HS-27A (cell line): ENCODE measurements at places on chromosomes 16 and 17.

- DNase-seq: no peak
Measured at GRCh38 chr17:79242393-79242792, 167.8 kb downstream of the ENGASE start.

DNA sequence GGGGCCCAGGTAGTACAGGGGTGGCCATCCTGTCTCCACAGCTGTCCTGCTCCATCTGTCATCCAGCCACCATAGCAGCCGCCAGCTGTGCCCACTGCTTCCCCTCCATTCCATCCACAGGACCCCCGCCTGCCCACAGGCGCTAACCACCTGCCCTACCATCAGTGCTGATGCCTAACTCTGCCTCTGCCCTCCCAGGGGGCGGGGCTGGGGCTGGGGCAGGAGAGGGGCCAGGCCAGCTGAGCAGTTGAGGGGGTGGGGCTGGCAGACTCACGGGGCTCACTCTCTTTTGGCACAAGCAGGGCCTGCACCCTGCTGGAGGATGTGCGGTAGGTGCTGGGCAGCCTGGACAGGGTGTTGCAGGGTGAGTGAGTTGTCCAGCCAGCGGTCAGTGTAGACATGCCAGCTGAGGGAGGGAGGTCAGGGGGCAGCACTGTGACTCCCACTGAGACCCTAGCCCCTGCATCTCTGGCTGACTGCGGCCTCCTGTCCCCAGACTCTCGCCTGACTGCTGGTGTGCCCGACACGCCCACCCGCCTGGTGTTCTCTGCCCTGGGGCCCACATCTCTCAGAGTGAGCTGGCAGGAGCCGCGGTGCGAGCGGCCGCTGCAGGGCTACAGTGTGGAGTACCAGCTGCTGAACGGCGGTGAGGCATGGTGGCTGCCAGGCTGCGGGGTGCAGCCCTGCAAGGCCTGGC is 9.6 kb downstream of the GALK1 start:
- no peak for DNase-seq

DNA sequence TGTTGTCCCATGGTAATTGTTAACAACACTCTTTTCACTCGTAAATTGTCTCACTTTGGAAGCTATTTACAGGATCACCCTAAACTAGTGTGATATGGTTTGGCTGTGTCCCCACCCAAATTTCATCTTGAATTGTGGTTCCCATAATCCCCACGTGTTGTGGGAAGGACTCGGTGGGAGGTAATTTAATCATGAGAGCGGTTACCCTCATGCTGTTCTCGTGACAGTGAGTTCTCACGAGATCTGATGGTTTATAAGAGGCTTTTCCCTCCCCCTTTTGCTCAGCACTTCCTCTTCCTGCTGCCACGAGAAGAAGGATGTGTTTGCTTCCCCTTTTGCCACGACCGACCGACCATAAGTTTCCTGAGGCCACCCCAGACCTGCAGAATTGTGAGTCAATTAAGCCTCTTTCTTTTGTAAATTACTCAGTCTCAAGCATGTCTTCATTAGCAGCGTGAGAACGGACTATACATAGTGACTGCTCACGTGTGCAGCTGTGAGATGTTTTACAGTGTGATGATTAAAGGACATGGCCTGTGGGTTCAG is 34.4 kb downstream of the DNAH3 start:
- no peak for DNase-seq

DNA sequence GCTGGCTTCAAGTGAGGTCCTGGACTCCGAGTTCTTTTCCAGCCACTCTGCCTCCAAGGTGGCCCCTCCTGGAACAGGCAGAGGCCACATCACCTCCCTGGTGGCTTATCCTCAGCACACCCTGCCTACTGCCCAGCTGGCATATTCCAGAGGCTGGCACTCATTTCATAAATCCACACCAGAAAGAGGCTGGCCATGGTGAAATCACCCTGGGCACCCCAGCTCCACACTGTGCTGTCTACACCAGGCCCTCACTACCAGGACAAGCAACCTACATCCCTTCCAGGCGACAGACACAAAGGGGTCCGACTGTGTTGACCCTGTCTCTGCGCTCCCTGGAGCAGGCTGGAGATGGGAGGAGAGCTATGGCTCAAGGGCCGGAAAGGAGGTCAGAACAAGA is 100.2 kb downstream of the C16orf78 start:
- no peak for DNase-seq

GRCh38 chr17:6548578-6549330 is 7.6 kb downstream of the PITPNM3 start:
- DNase-seq: no peak

DNA sequence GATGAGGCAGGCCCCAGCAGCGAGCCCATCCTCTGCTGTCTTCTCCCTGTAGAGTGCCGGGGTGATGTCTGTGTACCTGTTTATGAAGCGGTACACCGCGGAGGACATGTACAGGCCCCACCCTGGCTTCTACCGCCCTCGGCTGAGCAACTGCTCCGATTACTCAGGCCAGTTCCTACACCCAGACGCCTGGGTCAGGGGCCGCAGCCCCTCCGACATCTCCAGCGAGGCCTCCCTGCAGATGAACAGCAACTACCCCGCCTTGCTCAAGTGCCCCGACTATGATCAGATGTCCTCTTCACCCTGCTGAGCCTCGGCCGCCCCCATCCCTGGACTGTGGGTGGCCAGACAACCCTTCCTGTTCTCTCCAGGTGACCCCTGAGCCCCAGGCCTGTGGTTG is 50.0 kb downstream of the CACNG5 start:
- no peak for DNase-seq

DNA sequence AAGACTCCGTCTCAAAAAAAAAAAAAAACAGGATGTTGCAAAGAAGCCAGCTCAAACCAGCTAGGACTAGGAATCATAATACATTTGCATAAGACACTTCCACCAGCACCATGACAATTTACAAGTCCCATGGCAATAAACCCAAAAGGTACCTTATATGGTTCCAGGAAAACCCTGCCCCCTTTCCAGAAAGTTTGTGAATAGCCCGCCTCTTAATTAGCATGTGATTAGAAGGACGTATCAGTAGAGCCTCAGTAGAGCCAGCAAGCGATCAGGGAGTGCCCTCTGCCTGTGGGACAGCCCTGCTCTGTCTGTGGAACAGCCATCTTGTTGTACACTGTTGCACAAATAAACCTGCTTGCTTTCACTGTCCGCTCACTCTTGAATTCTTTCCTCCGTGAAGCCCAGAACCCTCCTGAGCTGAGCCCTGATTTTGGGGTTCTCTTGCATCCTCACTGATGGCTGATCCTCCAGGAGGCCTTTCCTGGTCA is 14.0 kb downstream of the NUPR1 start:
- DNase-seq: no peak

DNA sequence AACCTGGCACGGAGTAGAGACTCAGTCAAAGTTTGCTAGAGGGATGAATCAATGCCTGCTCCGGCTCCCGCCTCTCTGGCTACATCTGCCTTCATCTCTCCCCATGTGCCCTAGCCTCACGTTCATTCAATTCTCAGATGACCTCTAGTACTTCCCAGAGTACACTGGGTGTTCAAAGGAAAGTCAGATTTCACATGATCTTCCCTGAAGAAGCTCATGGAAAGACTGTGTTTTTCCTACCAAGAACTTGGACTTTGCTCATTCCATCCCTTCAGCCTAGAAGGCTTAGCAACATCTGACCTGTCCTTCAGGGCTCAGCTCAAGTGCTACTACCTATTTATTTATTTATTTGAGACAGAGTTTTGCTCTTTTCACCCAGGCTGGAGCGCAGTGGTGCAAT is 11.1 kb upstream of the TNK1 start:
- no peak for DNase-seq

GRCh38 chr17:59607061-59607460 is 12.6 kb upstream of the CLTC start:
- DNase-seq: no peak

GRCh38 chr17:6061290-6061689 is 8.9 kb upstream of the WSCD1 start:
- no peak for DNase-seq

DNA sequence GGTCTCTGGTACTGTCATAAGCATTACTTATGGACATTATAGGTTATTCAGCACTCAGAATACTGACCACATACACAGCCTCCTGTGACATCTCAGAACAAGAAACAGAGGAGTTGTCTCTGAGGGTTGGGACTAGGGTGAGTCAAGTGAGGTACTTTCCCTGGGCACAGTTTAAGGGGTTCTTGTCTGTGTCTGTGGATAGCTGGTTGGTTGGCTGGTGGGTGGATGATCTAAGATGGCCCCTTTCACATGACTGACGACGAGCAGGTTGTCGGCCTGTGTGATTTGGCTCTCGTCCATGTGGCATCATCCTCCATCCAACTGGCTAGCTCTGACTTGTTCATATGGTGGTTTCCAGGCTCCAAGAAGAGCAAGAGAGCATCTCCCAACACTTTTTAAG is 163.9 kb downstream of the PRKCB start:
- no peak for DNase-seq

DNA sequence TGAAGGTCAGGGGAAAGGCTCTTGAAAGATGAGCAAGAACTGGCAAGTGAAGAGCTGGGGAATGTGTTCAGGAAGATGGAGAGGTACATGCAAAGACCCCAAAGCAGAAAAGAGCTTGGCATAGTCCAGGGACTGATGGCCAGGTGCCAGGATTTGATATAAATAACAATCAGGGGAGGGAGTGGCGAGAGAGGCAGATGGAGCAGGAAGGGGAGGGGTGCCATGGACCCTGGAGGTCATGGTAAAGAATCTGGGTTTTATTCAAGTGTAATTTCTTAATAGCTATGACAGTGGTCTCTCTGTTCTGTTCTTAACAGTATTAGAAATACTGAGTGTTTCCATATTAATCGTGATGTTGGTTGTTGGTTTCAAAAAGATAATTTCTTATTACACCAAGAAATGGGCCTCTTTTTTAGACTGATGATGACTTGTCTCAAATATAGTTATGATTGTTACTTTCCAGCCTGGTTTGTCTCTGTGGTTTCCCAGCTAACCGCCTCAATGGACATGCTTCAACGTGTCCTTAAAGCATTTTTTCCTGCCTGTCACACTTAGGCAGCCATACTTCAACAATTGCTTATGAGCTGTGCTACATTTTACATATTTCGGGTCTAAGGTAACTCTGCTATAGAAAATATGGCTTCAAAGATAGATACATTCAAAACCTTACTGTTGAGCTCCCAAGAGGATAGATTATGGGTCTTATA is 49.4 kb downstream of the MYH10 start:
- no peak for DNase-seq

DNA sequence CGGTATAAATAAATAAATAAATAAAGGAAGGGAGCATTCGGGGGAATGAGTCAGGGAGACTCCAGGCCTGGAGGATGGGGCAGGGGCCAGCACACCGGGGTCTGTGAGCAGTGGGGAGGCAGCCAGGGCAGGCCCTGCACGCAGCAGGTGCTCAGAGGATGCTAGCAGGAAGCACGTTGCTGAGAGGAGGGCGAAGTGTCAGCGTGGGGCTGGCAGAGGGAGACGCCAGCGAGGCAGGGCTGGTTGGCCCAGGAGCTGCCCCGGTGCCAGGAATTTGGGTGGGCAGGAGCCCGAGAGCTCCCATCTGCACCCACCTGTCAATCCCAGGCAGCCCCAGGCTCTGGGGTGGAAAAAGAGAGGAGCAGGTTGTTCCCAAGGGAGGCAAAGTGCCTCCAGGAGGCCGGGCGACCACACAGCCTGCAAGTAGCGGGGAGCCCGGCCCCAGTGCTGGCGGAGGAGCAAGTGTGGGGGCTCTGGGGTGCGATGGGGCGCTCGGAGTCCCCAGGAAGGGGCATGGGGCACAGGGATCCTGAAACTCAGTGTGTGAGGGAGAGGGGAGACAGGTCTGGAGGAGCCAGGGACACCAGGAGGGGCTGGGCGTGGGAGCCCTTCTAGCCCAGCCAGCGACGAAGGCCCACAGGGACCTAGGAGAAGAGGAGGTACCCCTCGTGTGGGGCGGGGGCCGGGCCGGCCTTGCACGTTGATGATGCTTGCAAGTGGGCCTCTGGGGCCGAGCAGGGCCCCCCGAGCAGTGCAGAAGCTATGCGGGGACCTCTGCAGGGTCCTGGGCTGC is 28.0 kb downstream of the SOX8 start:
- DNase-seq: no peak

GRCh38 chr16:78075800-78076199 is 23.7 kb upstream of the WWOX start:
- no peak for DNase-seq

- DNase-seq: no peak
Measured at GRCh38 chr16:57377080-57377841, 5.0 kb downstream of the CX3CL1 start.

- no peak for DNase-seq
Measured at GRCh38 chr16:55565086-55565485, 1.4 kb upstream of the CAPNS2 start.

- DNase-seq: no peak
Measured at GRCh38 chr16:49726155-49726554, 129.8 kb downstream of the ZNF423 start.

- DNase-seq: no peak
Measured at GRCh38 chr17:3890082-3890877, 2.6 kb downstream of the CAMKK1 start.

DNA sequence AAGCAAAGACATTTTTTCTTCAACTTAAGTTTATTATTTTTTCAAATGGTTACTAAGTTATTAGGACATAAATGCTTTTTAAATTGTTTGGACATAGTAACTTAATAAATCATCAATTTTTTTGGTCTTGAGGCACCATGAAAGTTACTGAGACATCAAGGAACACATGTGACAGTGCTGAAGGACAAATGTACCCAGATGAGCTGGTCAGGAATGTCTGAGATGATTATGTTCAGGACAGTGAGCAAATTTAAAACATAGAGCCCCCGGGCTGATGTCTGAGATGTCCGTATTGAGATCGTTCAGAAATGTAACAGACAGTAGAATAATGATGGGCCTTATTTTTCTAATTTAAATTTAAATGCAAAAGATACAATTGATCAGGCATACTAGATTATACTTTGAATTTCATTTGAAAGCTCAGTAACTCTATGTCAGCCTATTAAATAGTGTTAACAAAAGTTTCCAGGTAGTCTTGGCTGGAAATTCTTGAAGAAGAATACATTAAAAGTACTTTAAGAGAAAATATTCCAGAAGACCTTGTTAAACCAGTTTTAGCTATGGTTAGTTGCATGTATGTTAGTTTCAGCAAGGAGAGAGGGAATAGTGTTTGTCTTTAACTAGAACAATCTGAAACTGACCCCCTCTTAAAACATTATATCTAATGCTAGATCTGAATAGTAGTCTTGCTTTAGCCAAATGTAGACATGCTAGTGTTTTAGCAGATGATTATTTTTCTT is 36.4 kb downstream of the SEC14L1 start:
- DNase-seq: no peak

DNA sequence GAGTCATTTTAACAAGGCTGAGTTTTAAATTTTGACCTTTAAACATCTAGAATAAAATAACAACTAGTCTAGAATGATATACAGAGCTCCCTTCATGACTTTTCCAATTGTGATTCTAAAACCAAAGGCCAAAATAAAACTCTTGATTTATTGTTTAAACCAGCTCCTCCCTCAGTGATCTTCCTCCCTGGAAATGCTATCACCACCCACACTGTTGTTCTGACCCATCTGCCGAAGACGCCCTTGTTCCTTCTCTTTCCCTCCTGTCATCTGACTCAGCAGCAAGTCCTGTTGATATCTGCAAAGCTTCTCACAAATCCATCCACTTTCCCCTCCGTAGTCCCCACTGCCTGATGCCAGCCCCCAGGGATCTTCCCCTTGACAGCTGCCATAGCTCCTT is 231.6 kb upstream of the DYNLRB2 start:
- no peak for DNase-seq
